Activated CD4-positive, alpha-beta T cell treated with anti-CD3 and anti-CD28 coated beads for 1 hour (primary cell): ENCODE measurements at places on chromosomes 5 and 9.
A peak's percentile ranks its signal among the peaks of the same experiment; 100 is the strongest.

- no peak for DNase-seq
Observed at GRCh38 chr5:174624733-174625522, 99.5 kb upstream of the MSX2 start.

GRCh38 chr9:81563739-81564138 is 125.6 kb downstream of the TLE1 start:
- DNase-seq = no peak

GRCh38 chr5:76084496-76085242 is 1.5 kb downstream of the SV2C start:
- no peak for DNase-seq

DNA sequence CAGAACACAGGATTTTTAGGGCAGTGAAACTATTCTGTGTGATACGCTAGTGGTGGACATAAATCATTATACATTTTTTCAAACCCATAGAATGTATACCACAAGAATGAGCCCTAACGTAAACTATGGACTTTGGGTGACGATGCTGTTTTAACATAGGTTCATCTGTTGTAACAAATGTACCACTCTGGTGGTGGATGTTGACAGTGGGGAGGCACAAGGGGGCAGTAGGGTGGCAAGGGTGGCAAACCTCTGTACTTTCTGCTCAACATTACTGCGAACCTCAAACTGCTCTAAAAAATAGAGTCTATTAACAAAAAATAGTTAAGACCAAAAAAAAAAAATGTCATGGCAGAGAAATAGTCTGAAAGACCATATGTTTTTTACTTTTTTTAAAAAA is 9.1 kb upstream of the MVB12B start:
- DNase-seq = peak; percentile 22

DNA sequence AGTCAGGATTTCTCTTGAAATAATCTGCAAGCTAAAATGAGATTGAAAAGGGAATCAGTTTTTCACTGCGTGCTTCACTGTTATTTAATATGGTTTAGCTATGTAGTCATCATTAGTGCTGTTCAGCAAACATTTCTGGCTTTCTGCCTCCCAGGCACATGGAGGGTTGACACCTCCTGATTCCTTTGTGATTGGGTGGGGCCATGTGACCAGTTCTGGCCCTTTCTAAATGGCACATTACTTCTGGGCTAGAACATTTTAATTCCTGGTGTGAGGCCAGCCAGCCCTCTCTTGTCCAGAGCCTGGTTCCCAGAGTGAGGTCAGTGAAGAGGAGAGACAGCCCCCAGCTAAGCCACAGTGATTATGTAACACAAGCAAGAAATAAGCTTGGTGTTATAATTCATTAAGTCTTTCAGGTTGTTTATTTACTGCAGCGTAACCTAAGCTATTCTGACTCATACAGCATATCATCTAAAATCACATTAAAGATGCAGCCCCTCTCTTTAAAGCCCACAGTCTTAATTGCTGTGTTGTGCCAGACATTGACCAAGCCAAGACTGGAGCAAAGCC is 17.4 kb upstream of the ARSI start:
- DNase-seq = no peak

DNA sequence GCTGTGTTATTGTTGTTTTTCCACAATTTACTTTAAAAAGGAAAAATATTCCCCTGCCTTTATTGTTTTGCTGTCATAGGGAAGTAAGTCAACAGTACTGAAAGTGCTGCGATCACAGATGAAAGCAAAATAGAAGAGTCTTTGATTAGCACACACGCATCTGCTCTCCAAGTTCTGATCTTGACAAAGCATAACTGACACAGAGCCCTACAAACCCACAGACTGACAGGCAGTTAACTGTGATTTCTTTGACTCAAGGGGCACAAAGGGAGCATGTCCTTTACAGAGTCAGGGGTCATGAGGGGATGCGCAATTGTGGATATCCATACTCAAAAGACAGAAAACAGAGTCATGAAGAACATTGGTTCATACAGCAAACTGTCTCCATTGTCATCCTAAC is 123.7 kb downstream of the SNCAIP start:
- DNase-seq = no peak

- no peak for DNase-seq
Observed at GRCh38 chr5:39353717-39354399, 10.4 kb downstream of the C9 start.

GRCh38 chr9:107059220-107059619 is 196.3 kb downstream of the ZNF462 start:
- no peak for DNase-seq

- DNase-seq = no peak
Observed at GRCh38 chr5:139659695-139660101, 11.5 kb downstream of the CXXC5 start.

DNA sequence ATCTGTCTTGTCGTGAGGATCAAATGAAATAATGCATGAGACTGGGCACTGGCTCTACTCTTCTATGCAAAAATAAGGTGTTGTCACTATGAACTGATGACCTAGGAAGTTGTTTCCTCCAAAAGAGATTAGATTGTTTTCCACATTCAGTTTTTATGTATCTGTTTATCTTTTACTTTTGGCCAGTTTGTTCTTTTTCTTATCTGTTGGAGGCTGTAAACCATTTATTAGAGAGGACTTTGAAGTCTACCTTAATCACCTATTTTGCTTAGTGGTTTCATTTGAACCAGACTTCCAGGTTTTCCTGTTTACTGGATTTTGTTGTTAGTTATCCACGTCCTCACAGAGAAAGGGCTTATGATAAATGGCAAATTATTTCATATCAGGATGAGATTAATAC is 21.5 kb upstream of the GDA start:
- no peak for DNase-seq

DNA sequence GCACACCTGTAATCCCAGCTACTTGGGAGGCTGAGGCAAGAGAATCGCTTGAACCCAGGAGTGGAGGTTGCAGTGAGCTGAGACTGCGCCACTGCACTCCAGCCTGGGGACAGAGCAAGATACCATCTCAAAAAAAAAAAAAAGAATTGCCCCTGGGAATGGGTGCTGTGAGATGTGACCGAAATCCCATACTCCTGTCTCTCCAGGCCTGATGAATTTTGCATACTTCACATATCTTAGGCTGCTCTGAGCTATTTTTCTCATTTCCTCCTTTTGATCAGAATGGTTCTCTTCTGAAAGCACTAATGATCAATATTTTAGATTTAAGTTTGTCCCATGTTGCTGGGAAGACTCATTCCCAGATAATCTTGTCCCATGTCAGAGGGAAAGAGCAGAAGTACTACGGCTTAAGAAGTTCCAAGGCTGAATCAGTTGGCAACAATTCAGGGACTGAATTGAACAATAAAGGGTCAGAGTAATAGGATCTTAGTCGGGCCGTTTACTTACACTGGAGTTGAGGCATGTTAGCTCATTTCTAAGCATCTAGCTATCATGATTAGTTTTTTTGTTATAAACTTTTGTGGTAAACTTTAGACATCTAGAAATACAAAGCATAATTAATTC is 44.2 kb upstream of the TENT2 start:
- DNase-seq = no peak

- no peak for DNase-seq
Observed at GRCh38 chr5:154702477-154702876, 52.7 kb upstream of the LARP1 start.
